ENCODE measurements at places on chromosomes 12 and 14. TPM values are rescaled to one million over a fixed set of nuclear protein-coding genes. Genes with fewer than 3 reads are reported as not detected.

DNA sequence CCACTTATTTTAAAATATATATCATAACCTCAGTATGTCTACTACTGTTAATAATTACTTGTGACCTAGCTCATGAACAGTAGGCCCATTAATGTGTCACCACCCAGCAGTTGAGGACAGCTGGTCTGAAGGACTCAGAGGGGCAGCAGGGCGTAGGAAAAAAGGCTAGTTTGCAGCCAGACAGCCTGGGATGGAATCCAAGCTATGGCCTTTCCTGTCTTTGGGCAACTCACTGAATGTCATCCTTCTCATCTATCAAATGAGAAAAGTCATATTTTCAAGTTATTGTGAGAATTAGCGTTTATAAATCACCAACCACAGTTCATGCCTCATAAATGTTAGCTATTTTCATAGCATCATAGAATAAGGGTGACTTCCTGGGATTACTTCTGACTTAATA, 12.3 kb downstream of the DENND5B start:
- no peak overlapping the region for H3K27ac ChIP-seq
- no peaks in the 10 kb centered on the region for H3K36me3 ChIP-seq
- no peaks in the 10 kb centered on the region for H3K27me3 ChIP-seq
- no peak overlapping the region for H3K4me3 ChIP-seq
- peaks cover 45% of the 10 kb centered on the region for H3K4me1 ChIP-seq

DNA sequence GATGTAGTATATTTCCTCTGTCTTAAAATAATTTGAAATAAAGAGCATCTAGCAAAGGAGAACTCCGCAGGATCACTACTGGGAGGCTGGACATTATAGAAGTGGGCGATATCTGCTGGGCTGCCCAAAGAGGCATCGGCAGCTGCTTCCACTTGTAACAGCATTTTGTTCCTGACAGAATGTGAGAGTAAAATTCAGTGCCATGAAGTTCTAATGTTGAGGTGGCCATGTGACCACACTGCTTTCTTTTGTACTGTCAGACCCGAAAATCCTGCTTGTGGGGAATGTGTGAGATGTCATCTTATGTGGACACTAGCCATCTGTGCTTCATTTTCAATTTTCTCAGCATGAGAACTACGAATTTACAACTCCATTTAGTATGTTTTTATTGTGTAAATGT, 151.9 kb downstream of the ACSS3 start:
- H3K27ac ChIP-seq: no peak overlapping the region
- no peak for DNase-seq
- H3K27me3 ChIP-seq: no peaks in the 10 kb centered on the region

GRCh38 chr12:9039397-9039977, 50.1 kb downstream of the KLRG1 start:
- no peak overlapping the region for H3K4me3 ChIP-seq
- DNase-seq: no peak
- no peaks in the 10 kb centered on the region for H3K27me3 ChIP-seq
- H3K4me1 ChIP-seq: no peaks in the 10 kb centered on the region
- no peak overlapping the region for H3K27ac ChIP-seq

DNA sequence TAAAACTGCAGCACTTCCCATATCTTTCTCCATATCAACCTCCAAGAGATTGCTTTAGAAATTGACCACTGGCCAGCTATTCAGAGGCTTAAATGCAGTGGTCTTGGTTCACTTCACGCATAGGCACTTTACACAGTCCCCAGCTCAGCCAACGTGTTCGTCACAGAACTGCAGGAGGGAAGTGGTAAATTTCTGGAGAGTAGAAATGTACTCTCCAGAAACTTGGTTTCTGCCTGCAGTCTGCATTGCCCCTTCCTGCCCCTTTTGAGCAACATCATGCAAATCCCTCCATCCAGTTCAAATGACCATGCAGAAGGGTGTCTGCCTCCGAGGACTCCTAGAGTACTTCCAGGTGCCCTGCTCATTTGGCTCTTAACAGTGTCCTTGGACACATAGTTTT, 42.7 kb upstream of the NEDD1 start:
- H3K27me3 ChIP-seq: no peaks in the 10 kb centered on the region
- H3K4me3 ChIP-seq: no peak overlapping the region
- H3K27ac ChIP-seq: no peak overlapping the region
- no peak for DNase-seq
- no peaks in the 10 kb centered on the region for H3K4me1 ChIP-seq
- no peaks in the 10 kb centered on the region for H3K36me3 ChIP-seq

Gene CDH24
- 33.7 TPM for total RNA-seq

DNA sequence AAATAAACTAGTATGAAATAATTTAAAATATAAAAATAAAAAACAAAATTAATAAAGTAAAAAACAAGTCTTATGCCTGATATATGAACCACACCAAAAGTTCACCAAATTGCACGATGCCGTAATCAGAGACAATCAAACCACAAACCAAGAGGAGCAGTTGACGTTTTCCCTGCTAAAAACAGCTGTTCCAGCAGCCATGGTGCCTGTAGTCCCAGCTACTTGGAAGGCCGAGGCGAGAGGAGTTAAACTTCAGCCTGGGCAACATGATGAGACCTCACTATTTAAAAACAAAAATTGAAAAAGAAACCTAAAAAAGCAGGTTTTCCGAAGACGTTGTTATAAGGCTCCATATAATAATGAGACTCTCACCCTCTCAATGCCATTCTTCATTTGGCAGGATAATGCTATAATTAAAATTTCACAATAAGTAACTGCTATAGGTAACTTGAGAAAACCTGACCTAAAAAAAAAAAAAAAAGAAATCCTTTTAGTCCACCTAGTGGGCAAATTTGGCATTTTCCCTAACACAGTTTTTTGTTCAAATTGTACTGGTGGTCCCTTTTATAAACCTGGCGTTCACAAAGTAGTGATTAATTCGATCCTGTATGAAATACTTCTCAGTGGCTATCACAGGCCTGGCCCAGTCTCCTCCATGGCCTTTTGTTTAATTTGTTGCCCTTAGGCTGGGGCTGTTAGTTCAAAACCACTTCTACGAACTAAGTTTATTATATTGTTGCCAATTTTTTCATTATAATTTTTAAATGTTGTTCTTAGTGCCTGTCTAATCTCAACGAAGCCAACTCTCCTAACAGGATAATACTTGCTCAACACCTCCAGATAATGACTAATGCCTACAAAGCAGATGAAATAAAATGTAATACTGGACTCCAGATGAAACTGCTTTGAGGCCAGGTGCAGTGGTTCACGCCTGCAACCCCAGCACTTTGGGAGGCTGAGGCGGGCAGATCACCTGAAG, 62.1 kb downstream of the TNFAIP2 start:
- H3K27ac ChIP-seq: no peak overlapping the region
- no peak for DNase-seq
- H3K27me3 ChIP-seq: peaks cover 52% of the 10 kb centered on the region
- no peak overlapping the region for H3K4me3 ChIP-seq
- no peaks in the 10 kb centered on the region for H3K36me3 ChIP-seq

Data from neural crest cell (in vitro differentiated cells).